ENCODE measurements at places on chromosomes 4 and X.

- no peak for DNase-seq
Measured at GRCh38 chrX:2627272-2627867, 63.7 kb upstream of the CD99 start.

DNA sequence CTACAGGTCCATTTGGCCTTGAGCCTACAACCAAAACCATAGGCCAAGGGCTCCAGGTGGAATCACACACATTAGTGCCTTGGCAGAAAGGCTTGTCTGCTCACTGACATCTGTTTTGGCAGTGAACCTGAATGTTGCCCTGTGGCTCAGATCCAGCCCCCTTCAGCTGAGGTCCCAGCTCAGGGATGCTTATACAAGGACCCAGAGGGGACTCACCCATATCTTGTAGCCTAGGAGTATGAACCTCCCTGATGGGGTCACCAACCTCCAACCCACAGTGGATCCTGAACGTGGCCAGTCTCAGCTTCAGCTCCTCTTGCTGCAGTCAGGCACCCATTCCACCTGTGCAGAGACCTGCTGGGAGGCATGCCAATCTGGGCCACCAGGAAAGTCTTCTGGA is 50.8 kb upstream of the HMX1 start:
- no peak for DNase-seq

DNA sequence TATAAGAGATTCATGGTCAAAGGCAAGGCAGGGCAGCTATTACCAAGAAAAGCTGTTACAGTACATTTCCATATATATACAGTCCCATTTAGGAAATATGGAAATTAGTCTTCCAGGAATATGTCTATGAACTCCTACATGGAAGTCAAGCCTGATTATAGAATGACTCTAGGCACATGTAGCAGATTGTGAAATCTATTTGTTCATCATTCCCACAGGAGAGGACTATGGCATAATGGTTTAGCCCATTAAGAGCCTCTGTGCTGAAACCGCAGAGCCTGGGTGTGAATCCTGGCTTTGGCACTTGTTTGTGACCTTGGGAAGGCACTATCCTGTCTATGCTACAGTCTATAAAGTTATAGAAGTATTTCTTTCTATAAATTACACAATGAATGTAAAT is 764.8 kb downstream of the RAPGEF2 start:
- DNase-seq, result no peak

- DNase-seq, result no peak
Measured at GRCh38 chrX:69988955-69989394, 60.8 kb downstream of the AWAT2 start.

Data from cerebellar nuclear complex (tissue), 1 donor.